ENCODE measurements at places on chromosomes 11 and 22.

DNA sequence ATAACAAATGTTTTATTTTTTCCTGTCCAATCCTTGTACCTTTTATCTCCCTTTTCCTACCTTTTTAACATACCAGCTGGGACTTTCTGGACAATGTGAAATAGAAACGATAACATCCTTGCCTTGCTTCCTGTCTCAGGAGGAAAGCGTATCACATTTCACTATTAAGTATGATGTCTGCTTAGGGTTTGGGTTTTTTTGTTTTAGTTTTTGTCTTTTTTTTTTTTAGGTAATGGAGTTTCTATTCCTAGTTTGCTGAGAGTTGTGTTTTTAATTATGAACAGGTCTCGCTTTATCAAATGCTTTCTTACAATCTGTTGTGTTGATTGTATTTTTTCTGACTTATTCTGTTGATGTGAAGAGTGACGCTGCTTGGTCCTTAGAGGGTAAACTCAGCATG is 64.2 kb upstream of the KCNQ1OT1 start:
- DNase-seq = no peak

GRCh38 chr11:553988-554340 is 6.6 kb downstream of the LMNTD2 start:
- no peak for DNase-seq

DNA sequence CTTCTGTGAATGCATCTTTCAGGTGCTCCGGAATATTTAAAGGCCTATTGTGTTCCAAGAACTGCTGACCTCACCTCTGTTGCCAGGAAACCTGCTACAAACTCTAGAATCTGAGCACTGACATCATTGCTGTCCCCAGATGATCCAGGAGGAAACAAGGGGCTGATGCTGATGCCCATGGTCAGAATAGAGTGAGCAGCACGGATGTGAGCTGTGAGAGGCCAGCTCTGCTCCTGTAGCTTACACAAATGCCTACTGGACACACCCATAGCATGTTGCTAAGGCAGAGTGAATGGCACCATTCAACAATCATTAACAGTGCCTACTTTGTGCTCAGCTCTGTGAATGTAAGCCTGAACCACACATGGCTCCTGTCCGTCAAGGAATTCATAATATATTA is 276.7 kb upstream of the API5 start:
- no peak for DNase-seq

- DNase-seq = no peak
Observed at GRCh38 chr11:128520206-128520887, 67.0 kb downstream of the ETS1 start.

- no peak for DNase-seq
Observed at GRCh38 chr22:46462726-46463371, 74.6 kb downstream of the CELSR1 start.

DNA sequence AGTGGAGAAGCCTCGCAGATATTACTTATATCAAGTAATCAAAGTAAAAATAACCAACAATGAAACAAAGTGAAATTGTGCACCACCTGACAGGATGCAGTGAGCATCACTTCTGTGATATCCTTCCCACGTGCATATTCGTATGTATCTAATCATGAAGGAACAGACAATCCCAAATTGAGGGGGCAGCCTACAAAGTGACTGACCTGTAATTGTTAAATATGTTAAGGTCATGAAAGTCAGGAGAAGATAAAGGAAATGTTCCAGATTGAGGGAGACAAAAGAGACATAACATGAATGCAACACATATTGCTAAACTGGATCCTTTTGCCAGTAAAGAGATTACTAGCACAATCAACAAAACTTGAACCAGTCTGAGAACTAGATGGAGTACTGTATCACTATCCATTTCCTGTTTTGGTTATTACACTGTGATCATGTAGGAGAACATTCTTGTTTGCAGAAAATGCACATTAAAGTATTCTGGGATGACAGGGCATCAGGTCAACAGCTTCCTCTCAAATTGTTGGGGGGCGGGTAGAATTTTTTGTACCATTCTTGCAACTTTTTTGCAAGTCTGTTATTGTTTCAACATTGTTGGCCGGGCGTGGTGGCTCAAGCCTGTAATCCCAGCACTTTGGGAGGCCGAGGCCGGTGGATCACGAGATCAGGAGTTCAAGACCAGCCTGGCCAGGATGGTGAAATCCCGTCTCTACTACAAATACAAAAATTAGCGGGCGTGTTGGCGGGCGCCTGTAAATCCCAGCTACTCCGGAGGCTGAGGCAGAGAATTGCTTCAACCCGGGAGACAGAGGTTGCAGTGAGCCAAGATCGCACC is 2.0 kb downstream of the SBF2 start:
- DNase-seq = no peak

DNA sequence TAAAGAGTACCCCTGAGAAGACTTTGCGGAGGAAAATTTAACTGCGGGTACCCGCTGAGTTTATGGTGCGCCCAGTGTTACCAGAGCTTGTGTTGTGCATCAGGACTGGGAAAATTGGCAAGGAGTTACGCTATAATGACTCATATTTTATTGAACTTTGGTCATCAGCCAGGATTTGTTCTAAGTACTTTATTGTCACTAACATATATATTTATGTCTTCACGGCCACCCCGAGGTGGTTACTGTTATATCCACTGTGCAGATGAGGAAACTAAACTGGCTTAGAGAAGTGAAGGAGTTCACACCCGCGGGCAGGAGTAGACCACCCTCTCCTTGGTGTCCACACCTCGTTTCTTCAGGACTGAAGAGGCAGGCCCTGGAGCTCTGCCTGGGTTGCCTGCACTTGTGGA is 667 bp downstream of the ACCS start:
- DNase-seq = no peak

GRCh38 chr11:122816761-122817520 is 21.4 kb upstream of the CRTAM start:
- no peak for DNase-seq

GRCh38 chr11:93100211-93100610 is 97.6 kb downstream of the SLC36A4 start:
- DNase-seq = no peak

DNA sequence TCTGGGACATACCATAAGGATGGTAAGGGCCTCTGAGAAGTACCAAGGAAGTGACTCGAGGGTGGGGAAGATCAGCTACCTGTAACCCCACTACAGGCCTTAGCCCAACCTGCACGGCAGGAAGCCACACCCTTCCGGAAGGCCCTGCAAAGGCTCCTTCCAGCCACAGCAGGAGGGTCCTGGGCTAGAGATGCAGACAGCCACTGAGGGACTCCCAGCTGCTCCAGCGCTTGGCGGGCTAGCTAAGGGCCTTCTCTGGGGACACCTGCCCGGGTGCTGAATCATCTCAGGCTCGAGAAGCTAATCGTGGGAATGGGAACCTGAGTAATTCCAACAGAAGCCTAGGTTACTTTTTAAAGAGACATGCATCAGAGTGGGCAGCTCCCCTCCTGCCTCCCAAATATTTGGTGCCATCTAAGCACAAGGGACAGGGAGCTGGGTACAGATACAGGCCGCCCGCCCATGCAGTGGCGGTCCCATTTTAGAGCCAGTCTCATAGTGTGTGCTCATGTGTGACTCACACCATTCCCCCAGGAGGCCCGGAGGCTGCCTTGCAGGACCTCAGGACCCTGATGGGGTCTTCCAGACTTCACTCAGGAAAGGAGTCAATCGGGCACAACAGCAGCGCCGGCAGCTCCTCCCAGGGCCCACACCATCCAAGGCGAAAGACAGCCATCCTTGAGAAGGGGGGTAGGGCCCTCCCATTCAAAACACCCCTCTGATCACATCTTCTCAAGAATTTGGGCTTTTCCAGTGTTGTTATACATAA is 8.0 kb downstream of the MYH9 start:
- DNase-seq = no peak

DNA sequence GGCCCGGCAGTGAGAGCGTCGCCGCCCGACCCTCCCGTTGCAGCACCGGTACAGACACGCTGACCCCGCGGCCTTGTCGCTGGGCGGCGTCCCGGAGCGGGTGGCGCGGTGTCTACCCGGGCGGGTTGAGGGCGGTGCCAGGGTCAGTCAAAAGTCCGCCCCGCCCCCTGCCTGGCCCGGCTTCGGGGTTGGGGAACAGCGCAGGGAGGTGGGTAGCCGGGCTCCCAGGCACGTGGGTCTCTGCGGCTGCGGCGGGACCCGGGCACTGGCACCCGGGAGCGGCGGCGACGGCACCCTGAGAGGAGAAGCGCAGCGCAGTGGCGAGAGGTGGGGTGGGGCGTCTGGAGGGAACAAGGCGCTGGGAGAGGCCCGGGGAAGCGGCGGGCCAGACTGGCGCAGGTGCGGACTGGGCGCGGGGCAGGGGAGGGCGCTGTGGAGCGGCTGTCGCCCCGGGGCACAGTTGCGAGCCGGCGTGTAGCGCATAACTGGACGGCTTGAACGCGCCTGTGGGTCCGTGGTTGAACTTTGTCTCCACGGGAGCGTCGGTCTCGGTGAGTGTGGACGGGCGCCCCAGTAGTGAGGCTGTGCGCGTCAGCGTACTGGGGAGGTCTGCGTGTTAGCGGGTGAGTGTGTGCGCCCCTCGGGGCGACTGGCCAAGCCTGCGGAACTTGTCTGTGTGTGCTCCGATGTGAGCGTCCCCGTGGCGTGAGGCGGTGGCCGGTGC is at the start of gene P2RY2:
P2RY2 (plus strand) TSS at position 176 of the 724 bp plus-strand sequence. CDS start 15,879 bp downstream, outside the sequence.
- no peak for DNase-seq

- no peak for DNase-seq
Observed at GRCh38 chr22:46976598-46976997, 214.1 kb downstream of the TBC1D22A start.

- no peak for DNase-seq
Observed at GRCh38 chr22:43154887-43155536, 3.7 kb downstream of the TSPO start.

- no peak for DNase-seq
Observed at GRCh38 chr22:50738649-50739227, 734 bp downstream of the ACR start.

- DNase-seq = no peak
Observed at GRCh38 chr11:73387594-73388264, 11.5 kb downstream of the RELT start.

DNA sequence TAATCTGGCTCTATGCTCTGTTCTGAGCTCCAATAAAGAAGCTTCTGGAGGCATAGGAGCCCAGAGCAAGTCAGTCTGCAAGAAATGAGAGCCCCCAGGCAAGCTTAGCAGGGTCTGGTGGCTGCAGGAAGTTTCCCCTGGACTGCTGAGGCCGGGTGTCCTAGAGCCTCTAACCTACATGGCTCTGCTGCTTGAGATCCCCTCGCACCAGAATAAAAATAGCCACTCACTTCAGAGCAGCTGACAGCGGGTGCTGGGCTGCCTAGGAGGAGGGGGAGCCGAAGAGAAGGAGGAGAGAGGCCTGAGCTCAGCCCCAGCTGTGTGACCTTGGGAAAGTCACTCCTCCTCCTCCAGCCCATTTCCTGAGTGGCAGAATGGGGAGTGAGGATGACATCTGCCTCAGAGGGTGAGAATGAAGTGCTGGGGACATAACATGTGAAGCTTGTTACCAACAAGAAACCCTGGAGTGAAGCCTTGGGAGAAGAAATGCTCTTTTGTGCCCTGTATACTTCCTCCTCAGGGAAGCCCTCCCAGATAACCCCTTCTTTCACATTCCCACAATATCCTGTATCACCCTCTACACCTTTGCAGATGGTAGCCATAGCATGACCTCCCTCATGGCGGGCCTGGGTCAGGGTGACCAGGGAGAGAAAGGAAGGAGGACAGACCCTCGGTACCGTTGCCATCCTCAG is 3.6 kb upstream of the INPP5J start:
- no peak for DNase-seq

- DNase-seq = no peak
Observed at GRCh38 chr11:42239188-42239587, 779.7 kb upstream of the LRRC4C start.

DNA sequence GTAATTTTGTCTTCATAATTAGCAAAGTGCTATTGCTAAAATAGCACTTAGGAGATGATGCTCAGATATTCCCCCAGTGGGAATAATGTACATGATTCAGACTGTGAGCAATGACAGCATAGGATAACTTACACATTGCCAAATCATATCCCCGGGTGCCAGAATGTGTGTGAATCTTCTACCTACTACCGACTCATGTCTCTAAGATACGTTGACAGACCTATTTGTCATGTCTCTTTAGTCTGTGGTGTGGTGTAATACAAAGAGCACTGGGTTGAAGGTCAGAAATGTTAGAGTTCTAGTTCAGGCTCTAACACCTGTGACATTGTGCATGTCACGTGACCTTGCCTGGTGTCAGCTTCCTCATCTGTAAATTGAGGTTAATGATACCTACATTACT is 31.0 kb upstream of the PICALM start:
- DNase-seq = no peak

- DNase-seq = no peak
Observed at GRCh38 chr11:128419012-128419767, 168.2 kb downstream of the ETS1 start.

DNA sequence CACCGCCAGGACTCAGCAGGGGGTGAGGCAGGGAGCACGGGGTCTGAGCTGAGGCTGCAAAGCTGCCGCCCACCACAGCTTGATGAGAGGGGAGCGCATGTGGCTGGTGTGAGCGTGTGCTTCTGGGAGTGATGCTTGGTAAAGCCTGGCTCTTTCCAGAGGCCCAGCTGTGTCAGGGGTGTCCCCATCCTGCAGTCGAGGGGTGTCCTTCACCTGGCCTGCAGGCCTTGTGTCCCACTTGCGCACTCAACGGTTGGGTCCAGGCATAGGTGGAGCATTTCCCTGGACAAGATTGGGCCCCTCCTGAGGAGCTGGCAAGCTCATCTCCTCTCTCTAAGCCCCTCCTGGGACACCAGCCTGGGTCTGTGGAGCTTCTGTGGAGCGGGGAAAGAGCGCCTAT is 273.9 kb downstream of the TBC1D22A start:
- no peak for DNase-seq

- peak; percentile 81 for DNase-seq
Observed at GRCh38 chr22:39496131-39496838, 5.8 kb upstream of the MIEF1 start.

GRCh38 chr22:39327995-39328754 is 8.8 kb upstream of the RPL3 start:
- DNase-seq = no peak

DNA sequence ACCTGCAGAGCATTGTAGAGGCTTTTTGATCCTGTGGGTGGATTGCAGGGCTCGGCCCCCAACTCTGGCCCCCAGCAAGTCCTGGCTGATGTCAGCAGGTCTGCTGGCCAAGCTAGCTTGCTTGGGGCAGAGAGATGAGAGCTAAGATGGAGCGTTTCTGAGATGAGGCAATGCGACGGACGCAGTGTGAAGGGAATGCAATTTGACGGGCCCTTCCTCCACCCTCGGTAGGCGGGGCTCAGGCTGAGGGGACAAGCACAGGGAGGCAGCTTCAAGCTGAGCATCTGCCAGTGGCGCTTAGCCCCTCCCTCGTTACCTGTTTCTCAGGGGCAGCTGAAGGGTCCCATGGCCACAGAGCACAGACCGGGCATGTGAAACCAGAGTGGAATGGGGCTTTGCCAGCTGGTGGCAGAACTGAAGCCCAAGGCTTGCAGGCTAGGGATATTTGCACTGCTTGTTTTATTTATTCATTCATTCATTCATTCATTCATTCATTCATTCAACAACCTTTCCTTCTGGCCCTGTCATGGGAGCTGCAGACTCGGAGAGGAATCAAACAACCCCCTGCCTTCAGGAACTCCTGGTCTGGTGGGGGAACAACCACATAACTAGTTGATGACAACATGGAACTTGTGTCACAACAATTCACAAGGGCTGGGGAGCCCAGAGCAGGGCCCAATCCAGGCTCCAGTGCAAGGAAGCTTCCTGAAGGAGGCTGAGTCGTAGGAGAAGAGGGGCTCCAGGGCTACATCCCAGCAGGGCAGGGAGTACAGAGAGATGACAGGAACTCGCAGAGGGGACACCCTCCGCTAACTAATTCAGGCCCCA is 66.8 kb downstream of the THAP12 start:
- no peak for DNase-seq
